ENCODE measurements at places on chromosomes 16 and 17.

DNA sequence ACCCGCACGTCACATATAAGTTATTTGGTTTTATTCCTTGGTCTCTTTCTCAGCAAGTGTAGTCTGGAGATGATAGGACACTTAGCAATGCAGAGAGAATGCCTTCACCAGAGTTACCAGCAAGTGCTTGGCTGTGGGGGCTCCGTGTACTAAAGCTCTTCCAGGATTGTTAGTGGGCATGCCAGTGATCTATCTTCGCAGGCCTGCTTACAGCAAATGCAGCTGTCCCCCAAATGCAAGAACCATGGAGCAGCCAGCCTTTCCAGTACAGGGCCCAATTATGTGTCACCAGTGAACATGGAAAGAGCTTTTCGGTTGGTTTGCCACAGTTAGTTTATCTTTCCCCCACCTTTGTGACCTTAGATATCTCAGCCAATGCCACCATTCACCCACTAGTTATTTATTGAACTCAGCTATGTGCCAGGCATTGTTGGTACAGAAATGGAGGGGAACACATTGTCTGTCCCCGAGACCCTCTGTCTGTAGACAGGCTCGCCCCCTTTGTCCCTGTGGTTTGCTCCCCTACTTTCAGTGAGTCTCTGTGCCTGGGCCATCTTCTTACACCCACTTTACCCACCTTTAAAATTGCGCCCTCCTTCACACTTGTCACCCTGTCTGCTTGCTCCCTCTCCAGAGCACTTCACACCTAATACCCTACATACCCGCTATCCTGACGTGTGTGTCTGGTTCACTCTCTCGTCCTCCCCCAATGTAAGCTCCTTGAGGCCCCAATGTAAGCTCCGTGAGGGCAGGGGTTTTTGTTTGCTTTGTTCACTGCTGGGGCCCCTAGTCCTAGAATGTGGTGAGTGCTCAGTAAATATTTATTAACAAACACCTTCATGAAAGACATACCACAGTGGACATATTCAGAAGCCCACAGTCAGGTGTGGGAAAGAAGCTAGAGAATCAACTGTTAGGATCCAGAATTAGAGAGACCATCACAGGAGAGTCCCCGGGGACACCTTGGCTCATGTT is 13.3 kb downstream of the USP10 start:
- DNase-seq: no peak

DNA sequence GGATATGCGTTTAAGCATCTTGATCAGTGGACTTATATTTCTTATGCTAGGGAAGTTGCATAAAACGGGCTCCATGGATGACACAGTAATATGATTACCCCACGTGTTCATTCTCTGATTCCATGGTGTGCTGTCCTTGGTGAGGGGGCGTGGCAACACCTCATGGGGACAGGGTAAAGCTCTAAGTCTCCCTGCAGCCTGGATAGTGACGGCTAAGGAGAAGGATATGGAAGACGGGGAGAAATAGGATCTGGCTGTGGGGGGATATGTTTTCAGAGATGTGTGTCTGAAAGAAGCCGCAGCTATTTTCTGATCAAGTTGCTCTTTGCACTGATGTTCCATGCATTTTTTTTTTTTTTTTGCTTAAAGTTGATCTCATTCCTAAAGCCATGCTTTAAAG is 84.3 kb downstream of the MARCHF10 start:
- DNase-seq: no peak

- DNase-seq: no peak
Observed at GRCh38 chr16:78211020-78211599, 111.7 kb downstream of the WWOX start.

DNA sequence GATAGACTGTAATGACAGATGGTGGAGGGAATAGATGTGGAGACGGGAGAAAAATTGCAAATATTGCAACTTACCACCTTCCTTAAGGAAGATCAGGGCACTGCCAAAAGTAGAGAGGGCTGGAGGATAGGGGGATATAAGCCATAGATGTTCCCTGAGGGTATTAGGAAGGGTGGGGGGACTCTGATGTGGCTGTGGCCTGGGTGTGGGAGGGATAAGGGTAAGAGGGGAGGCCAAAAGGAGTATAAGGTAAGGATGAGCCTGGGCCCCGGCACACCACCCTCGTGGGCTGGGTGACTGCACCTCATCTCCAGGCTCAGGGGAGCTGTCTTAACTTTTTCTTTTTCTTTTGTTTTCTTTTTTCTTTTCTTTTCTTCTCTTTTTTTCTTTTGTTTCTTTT is 30.6 kb upstream of the BRD7 start:
- no peak for DNase-seq

GRCh38 chr17:6780886-6781285 is 4.9 kb downstream of the FBXO39 start:
- DNase-seq: no peak

- no peak for DNase-seq
Observed at GRCh38 chr17:21363776-21364642, 12.1 kb upstream of the KCNJ12 start.

- no peak for DNase-seq
Observed at GRCh38 chr16:1524366-1524765, 9.1 kb upstream of the TMEM204 start.

GRCh38 chr16:76816475-76816874 is 374.5 kb upstream of the MON1B start:
- DNase-seq: no peak

- peak; percentile 13 for DNase-seq
Observed at GRCh38 chr17:37025847-37026530, 77.2 kb downstream of the AATF start.
